ENCODE measurements at places on chromosomes 7 and 10.

- DNase-seq = no peak
Observed at GRCh38 chr7:69526570-69526969, 71.7 kb upstream of the AUTS2 start.

GRCh38 chr7:121244120-121244870, 84.5 kb upstream of the WNT16 start:
- no peak for DNase-seq

GRCh38 chr7:50377356-50377755, 72.8 kb downstream of the FIGNL1 start:
- no peak for DNase-seq

- no peak for DNase-seq
Observed at GRCh38 chr7:133484086-133484485, 231.2 kb downstream of the EXOC4 start.

DNA sequence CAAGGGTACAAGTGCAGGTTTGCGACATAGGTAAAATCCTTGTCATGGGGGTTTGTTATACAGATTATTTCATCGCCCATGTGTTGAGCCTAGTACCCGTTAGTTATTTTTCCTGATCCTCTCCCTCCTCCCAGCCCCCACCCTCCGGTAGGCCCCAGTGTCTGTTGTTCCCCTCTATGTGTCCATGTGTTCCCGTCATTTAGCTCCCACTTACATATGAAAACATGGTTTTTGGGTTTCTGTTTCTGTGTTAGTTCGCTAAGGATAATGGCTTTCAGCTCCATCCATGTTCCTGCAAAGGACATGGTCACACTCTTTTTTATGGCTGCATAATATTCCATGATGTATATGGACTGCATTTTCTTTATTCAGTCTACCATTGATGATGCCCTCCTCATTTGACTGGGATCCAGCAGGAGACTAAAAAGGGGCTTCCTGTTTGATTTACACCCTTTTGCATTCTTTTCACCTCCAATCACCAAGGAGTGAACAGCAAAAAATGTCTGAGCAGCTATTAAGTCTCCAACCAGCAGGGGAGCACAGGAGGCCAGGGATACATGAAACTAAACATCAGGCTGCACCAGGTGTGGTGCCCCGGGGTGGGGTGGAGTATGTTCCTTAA, 188.2 kb downstream of the SKIDA1 start:
- DNase-seq = no peak

DNA sequence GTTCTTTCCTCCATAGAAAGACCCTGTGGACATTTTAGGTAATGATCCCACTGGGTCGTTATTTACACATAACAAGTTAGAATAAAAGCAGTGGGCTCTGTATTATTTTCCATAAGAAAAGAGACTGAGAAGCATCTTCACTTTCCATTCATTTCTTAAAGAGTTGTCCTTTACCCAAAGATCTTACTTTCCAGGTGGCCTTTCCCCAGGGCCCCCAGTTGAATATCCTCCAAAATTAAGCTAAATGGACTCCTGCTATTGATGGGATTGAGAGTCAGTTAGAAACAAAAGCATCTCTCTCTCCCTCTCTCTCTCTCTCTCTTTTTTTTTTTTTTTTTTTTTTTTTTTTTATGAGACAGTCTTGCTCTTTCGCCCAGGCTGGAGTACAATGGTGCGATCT, 224.8 kb downstream of the KIAA1217 start:
- DNase-seq = no peak

DNA sequence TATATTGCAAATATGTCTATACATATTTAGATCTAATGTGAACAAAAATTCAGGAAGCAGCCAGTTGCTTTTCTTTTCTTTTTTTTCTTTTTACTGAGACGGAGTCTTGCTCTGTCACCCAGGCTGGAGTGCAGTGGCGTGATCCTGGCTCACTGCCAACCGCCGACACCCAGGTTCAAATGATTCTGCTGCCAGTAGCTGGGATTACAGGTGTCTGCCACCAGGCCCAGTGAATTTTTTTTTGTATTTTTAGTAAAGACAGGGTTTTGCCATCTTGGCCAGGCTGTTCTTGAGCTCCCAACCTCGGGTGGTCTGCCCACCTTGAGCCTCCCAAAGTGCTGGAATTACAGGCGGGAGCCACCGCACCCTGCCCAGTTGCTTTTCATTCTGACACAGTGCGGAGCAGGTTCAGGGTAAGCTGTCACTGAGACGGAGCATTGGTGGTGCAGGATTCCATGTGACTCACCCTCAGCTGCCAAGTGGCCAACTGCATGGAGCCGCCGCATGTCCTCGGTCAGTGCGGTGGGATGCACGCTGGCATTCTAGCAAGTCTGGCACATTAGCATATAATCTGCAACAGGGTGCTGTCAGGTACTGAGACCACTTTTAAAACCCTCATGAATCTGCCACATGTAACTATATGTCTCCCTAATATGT, 362.7 kb downstream of the DNAJB6 start:
- DNase-seq = peak; percentile 11

- DNase-seq = no peak
Observed at GRCh38 chr10:85448716-85449115, 917.9 kb downstream of the GRID1 start.

DNA sequence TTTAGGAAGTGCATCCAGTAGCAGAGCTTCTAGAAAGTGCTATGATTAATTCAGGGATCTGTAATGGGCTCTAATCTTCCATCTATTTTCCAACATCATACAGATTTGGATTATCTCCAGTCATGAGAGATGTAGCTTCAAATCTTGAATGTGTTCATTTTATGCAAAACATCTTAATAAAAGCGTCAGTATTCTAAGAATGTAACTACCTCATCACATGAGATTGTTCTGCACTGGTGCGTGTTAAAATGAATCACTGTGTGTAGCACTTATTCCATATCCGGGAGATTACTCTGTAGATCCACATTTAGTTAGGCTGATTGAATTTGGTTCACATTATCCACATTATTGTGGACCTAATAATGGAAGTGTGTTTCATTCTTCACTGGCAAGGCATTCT, 344.9 kb upstream of the CHRM2 start:
- DNase-seq = no peak

- DNase-seq = no peak
Observed at GRCh38 chr10:61456095-61456789, 3.1 kb upstream of the TMEM26 start.

All from activated CD4-positive, CD25-positive, alpha-beta regulatory T cell treated with anti-CD3 and anti-CD28 coated beads, Interleukin-2, amount 50 U/mL, for 72 hours (primary cell).